CMK (cell line): ENCODE measurements at places on chromosomes 7 and 10.

- DNase-seq, result peak; percentile 15
Observed at GRCh38 chr7:151838861-151839381, 38.0 kb downstream of the PRKAG2 start.

DNA sequence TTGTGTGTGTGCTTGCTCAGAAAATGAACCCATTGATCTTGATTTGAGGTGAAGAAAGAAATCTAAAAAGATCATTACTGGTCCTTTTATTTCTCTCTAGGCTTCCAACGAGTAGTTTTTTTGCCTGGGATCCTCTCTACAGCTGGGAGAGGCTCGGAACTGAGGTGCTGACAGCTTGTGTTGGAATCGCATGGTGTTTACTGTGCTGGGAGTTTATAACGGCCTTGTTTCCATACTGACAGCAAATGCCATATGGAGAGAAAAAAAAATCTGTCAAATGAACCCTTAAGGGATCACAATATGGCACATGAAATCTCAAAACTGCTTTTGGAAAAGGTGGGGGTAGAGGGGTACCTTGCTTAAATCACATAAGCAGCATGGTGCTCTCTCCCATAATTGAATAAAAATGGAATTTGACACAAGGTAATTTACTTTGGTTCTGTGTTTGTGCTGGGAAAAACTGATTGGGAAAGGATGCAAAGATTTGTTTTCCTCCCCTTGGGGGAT lies 165.0 kb downstream of the RGS10 start:
- no peak for DNase-seq

- no peak for DNase-seq
Observed at GRCh38 chr7:26472971-26473370, 181.3 kb downstream of the SNX10 start.

DNA sequence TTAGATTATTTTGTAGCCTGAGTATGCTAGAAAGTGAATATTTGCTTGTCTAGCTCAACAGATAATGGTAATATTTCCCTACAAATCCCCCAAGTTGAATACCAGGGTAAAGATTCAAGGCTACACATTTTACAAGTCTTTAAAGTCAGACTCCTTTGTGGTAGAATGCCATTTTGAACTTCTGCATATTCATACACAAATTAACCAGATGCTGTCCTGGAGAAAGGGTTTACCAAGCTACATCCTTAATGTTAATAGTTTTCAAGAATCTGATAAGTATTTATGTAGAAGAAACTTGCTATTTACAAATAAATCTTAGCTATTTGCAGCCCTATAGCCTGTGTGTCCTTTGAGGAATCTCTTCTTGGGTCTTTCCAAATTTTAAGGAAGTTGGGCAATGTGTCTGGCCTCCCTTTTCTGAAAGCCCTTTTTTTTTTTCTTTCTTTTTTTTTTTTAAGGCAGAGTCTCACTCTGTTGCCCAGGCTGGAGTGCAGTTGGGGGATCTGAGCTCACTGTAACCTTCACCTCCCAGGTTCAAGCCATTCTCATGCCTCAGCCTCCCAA lies 82.6 kb downstream of the CPEB3 start:
- DNase-seq, result no peak

GRCh38 chr10:23396695-23397094 lies 42.2 kb upstream of the OTUD1 start:
- no peak for DNase-seq

GRCh38 chr10:104767745-104768144 lies 126.7 kb downstream of the SORCS3 start:
- no peak for DNase-seq

DNA sequence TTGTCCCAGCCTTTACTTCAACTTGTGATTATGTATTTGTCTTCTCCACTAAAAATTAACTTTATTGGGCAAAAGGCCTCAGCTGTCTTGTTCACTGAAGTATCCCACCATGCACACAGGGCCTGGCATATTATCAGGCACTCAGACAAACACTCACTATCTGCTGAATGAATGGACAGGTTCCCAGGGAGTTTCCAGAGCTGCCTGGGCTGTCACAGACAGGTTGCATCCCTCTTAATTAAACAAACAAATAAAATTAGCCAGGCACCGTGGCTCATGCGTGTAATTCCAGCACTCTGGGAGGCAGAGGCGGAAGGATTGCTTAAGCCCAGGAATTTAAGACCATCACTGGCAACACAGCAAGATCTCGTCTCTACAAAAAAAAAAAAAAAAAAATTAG lies 1.5 kb upstream of the TSPAN14 start:
- no peak for DNase-seq

- DNase-seq, result no peak
Observed at GRCh38 chr10:48838834-48839233, 100.8 kb downstream of the LRRC18 start.

DNA sequence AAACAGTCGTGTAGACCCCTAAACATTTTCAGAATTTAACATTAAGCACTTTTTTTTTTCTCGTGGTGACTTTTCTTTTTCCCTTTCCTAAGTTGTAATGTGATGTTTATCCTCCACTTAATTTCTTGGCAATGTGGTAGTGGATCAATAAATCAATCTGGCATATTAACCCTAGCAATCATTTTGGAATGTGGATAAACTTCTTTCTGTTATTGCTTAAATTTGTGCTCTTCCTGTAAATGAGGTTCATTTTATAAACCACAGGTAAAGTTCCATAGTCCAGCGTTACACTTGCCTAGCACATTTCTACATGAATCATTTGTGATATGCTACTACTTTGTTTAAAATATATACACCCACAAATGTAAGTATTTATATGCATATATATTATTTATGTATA lies 247.4 kb upstream of the ETV1 start:
- DNase-seq, result no peak

GRCh38 chr7:155344270-155344617 lies 46.6 kb downstream of the INSIG1 start:
- DNase-seq, result no peak

DNA sequence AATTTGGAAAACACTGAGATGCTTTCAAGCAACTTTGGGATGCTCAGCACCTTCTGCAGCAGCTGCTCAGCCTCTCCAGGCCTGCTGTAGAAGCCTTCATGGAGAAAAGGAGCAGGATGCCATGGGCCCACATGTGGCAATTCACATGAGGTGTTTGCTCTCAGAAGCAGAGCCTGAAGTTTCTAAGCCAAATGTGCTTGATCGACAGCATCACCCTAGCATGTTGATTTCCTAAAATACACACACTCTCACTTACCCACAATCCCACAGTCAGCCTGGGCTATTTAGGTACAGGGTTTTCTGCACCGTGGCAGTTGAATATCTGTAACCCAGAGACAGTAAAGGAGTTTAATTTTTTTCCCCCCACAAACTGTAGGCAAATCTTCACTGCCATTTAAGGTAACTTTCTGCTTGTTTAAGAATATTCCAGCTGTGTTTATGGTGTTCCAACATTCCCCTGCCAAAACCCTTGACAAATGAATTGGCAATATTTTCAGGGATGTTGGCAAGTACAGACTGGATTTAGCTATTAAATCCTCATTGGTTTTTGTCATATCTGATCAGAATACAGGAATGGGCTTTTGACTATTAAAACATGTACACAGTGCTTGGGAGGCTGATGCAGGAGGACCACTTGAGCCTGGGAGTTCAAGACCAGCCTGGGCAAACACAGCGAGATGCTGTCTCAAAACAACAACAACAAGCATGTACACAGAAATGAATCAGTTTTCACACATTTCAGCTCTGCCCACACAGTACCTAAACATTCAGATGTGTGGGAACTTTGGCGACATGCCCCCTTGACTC lies 244.2 kb downstream of the CELF2 start:
- DNase-seq, result no peak
